ENCODE measurements at places on chromosomes 2 and 18. TPM values are rescaled to one million over a fixed set of nuclear protein-coding genes. Genes with fewer than 3 reads are reported as not detected.
A peak's percentile ranks its signal among the peaks of the same experiment; 100 is the strongest.

- DNase-seq = no peak
Measured at GRCh38 chr18:13893418-13893760, 21.9 kb downstream of the MC2R start.

DNA sequence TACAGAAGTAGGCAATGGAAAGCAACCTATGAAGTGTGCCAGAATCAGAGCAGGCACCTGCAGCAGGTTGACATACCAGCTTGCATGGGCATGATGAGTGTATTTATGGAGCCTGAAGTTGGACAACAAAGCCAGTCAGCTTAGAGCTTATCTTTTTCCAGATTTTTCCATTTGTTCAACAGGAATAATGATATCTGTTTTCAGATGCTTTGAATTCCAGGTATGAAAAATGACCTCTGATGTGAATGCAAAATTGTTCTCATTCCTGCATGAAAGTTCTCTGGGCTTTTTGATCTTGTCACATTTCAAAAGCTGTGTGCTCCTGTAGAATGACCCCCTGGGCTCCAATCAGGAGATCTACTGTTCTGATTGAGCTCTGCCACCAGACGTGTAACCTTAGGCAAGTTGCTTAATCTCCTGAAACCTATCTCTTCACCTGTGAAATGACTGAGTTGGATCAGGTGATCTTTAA lies 38.2 kb upstream of the VIT start:
- no peak for DNase-seq

SLC9A4 gene
- not detected for total RNA-seq

- no peak for DNase-seq
Measured at GRCh38 chr18:59075923-59076322, 63.8 kb upstream of the SEC11C start.

DNA sequence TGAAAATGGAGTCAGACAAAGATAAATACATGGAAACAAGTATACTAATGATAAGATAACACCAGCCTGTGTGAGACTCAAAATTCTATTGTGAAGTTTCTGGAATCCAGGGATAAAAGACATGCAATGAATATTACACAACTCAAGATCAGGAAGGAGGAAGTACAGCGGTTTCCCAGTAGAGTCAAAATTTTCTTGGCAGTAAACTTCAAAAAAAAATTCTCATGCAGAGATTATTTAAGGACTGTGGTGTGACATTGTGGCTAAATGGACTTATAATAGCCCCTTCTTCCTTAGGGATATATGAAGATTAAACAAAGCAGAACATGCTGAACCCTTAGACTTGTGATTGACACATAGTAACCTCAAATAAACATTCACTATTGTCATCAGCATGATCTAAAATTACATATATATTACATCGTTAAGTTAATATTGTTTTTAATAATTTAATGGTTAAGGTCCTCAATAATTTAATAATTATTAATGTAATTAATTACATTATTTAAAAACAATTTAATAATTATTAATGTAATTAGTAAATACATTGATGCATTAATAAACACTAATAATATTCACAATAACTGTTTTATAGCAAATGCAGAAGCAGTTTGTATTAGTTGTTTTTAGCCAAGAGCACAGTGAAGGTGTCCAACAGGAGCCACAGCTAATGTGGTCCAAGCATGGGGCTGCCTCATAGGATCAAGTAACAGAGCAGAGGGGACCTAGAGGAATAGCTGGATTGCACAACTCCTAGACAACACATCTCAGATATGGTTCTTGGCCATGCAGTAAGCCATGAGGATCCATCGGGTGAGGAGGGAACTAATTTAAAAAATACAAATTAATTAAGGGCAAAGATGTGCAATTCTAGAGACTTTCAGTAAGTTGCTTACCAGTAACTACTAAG lies 77.3 kb downstream of the POLE4 start:
- DNase-seq = no peak

ST8SIA5 gene
- total RNA-seq = 0.79 TPM

GRCh38 chr2:101197814-101198213 lies 46.6 kb upstream of the TBC1D8 start:
- no peak for DNase-seq

AP1S3 gene
- 5.0 TPM for total RNA-seq

DNA sequence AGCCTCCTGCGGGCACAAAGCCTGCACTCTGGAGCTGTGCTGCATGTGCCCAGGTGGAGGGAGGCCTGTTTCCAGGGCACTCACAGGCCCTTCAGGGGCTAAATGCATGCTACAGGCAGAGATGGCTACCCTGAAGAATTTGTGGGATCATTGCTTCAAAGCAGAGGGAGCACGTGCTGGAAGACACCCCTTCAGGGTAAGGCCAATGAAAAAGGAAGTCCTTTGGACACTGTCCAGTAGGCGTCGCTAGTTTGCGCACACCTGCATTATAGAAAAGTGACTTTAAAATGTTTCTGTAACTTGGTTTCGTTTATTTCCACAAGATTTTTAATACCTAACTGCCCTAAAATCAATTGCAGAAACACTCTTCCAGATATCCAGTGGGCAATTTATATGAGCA lies 325.3 kb downstream of the ZNF516 start:
- DNase-seq = no peak

UGT1A7 gene
- total RNA-seq = not detected

DNA sequence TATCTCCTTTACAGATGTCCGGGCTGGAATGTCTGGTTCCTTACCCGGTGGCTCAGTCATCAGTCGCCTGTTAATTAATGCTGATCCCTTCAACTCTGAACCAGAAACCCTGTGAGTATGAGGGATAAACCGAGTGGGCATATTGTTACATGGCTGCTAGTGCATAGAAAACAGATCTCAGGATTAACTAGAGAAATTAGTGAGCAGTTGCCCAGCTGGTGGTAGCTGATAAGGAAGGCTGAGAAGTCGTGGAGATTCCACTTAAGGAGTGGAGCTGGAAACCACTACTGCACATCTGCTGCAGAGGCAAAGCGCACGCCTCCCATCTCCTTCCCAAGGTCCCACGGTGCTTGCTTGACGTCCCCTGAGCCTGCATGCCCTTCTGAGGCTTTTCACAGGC lies 97.7 kb downstream of the DGKD start:
- DNase-seq = no peak

GRCh38 chr18:79533146-79533545 lies 137.4 kb downstream of the NFATC1 start:
- DNase-seq = no peak

- DNase-seq = no peak
Measured at GRCh38 chr2:119439574-119440500, 8.2 kb downstream of the TMEM37 start.

SULT1C3 gene
- total RNA-seq = not detected

- DNase-seq = no peak
Measured at GRCh38 chr2:197558393-197558792, 42.5 kb downstream of the MOB4 start.

DNA sequence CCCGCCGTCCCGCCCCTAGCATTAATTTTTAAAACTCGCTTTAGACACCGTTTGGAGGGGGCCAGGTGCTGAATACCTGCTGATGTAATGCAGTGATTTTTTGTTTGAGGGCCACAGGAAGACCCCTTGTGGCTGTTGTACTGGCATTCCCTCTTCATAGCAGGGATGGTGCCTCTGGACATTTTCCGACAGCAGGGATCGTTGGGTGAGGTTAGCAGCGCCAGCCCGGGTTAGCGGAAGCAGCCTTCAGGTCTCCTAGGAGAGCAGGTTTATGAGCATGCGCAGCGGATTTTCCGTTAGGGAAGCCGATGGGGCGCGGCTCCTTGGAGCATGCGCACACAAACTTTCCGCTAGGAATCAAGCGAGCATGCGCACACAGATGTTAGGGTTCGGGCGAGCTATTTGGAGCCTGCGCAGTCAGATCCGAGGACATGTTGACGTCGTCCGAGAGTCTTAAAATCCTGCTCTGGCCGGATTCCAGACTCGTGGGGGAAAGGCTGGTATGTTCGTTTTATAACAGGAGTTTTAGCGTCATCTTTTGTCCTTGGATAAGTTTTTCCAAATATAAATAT lies 17.2 kb upstream of the C2orf74 start:
- DNase-seq = peak; percentile 96

GRCh38 chr2:229456091-229456490 lies 185.0 kb upstream of the PID1 start:
- no peak for DNase-seq

CAD gene
- 117 TPM for total RNA-seq

CACNB4 gene
- total RNA-seq = 6.0 TPM

GRCh38 chr2:206708286-206708685 lies 9.9 kb downstream of the DYTN start:
- no peak for DNase-seq

KIAA2012 gene
- 0.07 TPM for total RNA-seq

- no peak for DNase-seq
Measured at GRCh38 chr2:216527600-216527999, 29.0 kb downstream of the RPL37A start.

DNA sequence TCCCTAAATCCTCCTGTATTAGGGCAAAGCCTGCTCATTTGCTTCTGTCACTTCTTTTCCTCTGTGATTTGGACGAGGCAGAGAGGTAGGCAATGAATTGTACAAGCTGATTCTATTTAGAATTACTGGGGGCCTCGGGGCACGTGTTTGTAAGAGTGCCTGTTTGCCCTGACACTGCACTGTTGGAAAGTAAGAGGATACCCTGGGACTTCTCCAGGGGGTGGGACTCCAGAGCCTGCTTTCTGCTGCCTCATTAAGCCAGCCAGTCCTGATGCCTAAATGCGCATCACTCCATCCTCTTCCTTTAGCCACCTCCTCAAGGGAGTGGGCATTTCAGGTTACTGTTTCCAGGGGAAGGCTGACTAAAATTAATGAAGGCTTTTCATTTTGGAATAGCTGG lies 134.3 kb downstream of the TDRD15 start:
- DNase-seq = no peak

SKOR2 gene
- total RNA-seq = 1.4 TPM

ZDBF2 gene
- total RNA-seq = 27.1 TPM

DNA sequence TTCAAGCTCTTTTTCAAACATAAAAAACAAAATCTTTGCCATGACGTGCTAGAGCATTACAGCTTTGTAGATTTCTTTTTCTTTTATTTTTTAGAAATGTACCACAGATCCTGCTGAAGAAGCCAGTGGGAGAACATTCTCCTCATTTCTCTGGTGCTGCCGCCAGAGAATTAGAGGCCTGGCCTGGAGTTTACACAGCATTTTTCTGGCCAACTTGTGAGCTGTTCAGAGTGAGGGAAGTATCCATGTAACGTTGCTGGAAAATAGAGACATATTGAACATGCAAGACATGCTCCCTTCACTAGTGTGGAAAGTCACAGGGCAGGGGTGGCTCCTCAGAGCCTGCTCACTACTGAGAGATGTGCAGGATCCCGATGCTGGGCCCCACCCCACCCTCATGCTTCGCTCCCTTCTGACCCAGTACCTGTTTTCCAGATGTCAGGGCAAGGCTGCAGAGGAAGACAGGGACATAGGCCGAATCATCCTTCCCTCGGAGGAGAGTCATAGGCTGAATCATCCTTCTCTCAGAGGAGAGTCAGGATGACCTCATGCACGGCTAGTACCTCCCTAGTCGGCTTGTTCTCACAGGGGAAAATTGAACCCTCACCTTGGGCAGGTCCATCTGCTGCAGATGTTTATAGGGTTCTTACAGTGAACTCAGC lies 298.5 kb downstream of the INSIG2 start:
- DNase-seq = no peak

- no peak for DNase-seq
Measured at GRCh38 chr2:168567836-168568235, 111.8 kb downstream of the CERS6 start.

DNA sequence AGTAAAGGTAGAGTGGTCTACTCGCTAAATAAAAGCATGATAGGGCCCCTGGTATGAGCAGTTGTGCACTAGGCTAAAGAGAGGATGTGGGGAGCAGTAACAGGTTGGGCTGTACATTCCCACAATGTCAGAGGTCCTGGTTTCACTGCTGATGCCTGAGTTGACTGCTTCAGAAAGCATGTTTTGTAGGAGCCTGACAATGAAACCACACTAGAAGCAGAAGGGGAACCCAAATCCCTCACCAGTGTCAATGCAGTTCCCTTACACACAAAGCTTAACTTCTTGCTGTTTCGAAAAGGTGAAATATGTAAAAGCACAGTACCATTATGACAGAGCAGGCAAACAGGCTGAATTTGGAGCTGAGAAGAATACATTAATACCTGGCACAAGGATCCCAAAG lies 291.7 kb upstream of the KYNU start:
- no peak for DNase-seq

GRCh38 chr2:47334356-47335136 lies 68.4 kb upstream of the MSH2 start:
- DNase-seq = no peak

PPP1R7 gene
- total RNA-seq = 59.0 TPM

GRCh38 chr2:8281234-8281633 lies 400.6 kb upstream of the ID2 start:
- no peak for DNase-seq

GRCh38 chr2:12675352-12675795 lies 41.4 kb upstream of the TRIB2 start:
- no peak for DNase-seq

DNA sequence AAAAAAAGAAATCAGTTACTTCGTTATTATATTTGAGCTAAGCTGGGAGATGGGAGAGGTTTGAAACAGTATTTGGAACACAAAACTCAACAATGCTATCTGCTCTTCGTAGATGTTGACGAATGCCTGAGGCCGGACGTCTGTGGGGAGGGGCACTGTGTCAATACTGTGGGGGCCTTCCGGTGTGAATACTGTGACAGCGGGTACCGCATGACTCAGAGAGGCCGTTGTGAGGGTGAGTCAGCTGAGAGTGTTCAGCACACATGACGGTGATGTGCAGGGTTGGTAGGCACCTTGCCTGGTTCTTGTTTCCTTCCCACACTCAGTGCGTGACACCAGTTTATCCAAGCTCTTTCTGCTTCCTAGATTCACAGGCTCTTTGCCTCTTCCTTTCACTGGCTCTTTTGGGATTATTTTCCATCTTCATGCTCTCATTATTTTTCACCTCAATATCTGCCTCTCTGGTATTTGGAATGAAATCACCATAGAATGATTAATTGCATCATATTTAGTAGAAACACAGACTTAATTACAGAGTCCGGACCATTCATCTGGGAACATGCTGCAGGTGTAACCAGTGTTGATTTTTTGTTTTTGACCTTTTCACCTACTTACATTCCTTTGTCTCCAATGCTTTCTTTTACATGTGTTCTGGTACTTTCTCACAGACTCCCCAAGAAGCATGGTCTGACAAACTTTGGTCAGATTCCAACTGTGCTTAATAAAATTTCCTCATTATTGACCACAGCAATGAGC lies 200.6 kb upstream of the RASGRP3 start:
- no peak for DNase-seq

DNA sequence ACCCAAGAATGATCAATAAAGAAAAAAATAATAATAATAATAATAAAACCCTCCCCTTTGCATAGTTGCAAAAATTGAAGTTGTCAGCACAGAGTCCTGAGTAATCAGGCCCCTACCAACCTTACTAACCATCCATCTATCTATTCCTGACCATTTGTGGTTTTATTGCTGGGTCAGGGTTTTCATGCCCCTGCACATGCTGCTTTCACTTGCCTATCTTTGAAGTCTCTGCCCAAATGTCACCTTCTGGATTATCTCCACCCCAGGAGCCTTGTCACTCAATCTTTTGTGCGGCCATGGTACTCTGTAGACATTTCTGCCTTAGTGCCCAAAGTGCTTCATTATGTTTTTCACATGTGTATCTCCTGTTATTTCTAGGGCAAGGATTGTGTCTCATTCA lies 35.1 kb downstream of the SLC30A6 start:
- DNase-seq = no peak

YES1 gene
- total RNA-seq = 58.7 TPM
